ENCODE measurements at places on chromosomes 12 and 14.

GRCh38 chr12:97960741-97961608 lies 498.4 kb downstream of the RMST start:
- DNase-seq, result peak; percentile 37

- no peak for DNase-seq
Measured at GRCh38 chr14:24662753-24663152, 28.8 kb upstream of the GZMB start.

DNA sequence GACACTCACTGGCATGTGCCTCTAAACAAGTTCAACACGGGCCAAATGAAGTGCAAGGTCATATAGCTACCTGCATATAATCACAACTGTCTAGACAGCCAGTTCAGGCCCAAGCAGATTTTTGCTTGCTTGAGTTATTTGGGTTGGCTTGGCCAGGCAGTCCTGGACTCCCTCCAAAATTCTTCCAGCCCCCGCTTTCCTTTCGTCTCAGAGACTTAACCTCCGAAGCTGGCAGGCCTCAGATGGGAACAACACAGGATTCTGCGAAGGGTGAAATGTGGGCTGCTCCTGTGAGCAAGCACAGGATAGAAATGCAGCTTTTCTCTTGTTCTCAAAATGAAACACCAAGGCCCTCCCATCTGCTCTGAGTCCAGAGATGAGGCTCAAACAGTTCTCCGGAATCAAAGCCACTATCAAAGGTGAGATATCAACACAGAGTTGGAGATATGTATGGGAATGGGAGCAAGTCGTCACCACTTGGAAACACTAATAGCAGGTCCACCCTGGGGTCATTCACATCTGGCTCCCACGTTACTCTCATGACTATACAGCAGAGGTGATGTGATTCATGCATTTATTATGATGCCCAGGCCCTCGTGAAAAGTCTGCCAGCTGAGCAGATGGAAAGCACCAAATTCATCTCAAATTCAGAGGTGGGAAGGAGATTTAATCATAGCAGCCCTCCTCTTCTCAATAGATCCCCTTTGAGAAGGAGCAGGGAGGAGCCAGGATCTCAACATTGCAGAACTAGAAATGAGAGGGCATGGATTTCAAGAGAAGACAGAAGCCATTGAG lies 389.8 kb downstream of the NUAK1 start:
- DNase-seq, result no peak

DNA sequence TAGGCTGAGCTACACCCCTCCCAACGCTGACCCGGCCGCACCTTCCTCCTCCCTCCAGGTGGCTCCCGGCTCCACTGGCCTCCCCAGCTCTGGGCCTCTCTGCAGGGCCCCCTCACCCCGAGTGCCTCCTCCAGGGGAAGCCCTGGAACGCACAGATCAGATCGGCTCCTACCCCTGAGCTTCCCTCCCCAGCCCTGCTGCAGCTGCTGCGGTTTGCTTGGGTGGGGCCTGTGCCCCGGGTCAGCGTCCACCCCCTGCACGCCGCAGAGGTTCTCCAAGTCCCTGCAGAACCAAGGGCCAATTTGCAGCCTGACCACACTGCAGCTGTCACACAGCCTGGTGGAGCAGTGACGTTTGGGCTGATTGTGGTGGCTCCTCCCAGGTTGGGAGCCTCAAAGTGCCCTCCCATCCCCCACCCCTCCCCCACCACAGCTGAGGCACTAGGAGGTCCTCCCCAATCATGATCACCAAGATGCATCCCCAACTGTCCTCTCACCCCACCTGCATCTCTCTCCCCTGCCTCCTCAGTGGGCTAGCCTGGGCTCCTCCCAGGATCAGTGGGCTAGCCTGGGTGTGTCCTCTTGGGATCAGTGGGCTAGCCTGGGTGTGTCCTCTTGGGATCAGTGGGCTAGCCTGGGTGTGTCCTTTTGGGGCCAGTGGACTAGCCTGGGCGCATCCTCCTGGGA lies 12.8 kb upstream of the FBRSL1 start:
- DNase-seq, result no peak

DNA sequence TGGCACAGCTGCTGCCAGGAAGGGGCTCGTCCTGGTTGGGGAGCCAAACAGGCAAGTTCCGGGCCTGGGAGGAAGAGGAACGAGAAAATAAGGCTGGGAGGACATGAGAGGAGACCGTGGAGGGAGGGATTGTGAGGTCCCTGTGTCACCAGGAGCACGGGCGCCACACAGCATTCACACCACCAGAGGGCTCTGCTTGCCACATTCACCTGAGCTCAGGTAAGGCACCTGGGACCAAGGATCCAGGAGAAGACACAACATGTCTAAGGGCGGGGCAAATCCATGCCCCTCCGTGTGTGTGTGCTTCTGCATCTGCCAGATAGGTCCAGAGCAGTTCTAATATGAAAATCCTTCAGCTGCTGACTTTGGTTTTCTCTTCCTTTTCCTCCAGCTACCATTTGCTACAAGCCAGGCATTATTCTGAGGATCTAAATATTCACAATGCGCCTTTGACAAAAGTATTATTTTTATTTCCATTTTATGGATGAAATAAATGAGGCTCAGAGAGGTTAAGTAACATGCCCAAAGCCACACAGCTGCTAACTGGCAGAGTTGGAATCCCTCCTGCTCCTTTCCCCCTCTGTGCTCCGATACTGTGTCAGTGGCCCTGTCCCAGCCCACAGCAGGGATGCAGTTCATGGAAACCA lies 14.6 kb downstream of the RAPGEF3 start:
- peak; percentile 63 for DNase-seq

DNA sequence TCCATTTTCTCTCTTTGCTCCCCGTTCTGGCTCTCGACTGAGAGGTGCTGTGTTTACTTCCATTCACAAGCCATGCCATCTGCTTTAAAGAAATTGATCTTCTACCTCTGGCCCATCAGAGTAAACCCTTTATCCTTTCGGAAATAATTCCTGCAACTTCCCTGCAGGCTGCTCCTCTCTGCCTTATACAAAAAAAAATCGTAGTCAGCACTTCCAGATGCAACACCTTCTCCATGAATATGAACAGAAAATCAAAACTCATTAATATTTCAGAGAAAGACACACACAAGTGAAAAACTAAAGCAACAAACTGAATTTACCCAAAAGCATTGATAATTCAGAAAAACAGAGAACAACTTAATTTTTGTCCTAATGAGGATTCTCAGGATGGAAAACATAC lies 127.6 kb upstream of the FSCB start:
- DNase-seq, result no peak

- DNase-seq, result no peak
Measured at GRCh38 chr12:59890896-59891579, 295.2 kb downstream of the SLC16A7 start.

DNA sequence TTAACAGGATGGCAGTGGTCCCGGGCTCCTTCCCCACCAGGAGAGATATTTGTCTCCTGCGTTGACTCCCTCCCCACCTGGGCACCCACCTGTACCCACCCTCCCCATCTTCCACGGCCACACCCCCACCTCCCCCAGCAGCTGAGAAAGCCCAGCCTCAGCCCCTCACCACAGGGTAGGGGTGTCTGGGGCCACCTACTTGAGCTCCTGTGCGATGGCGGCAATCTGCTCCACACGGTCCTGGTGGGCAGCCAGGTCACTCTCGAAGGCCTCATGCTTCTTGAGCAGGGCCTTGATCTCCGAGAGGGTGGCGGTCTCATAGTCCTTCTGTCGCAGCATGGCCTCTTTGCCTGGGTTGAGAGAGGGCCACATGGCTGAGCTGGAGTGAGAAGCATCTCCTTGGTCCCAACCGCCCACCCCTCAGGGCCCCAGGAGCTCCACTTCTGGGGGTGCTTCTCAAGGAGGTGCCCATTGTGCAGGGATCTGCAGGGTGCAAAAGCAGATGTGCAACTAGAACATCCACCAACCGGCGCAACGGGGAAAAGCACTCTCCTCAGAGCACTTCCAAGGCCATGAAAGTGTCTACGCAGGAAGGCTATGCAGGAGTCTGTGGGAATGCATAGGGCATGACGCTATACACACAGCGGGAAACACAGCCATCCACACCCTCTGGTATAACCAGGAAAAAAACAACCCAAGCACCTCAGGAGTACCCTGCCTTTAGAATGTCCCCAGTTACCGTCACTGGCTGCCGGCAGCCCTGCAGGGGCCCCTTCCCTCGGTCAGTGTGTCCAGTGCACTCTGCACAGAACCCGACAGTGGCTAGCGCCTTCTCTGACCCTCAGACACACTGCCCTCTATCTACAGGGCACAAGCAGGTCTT lies 92.6 kb upstream of the ZFP36L1 start:
- no peak for DNase-seq

DNA sequence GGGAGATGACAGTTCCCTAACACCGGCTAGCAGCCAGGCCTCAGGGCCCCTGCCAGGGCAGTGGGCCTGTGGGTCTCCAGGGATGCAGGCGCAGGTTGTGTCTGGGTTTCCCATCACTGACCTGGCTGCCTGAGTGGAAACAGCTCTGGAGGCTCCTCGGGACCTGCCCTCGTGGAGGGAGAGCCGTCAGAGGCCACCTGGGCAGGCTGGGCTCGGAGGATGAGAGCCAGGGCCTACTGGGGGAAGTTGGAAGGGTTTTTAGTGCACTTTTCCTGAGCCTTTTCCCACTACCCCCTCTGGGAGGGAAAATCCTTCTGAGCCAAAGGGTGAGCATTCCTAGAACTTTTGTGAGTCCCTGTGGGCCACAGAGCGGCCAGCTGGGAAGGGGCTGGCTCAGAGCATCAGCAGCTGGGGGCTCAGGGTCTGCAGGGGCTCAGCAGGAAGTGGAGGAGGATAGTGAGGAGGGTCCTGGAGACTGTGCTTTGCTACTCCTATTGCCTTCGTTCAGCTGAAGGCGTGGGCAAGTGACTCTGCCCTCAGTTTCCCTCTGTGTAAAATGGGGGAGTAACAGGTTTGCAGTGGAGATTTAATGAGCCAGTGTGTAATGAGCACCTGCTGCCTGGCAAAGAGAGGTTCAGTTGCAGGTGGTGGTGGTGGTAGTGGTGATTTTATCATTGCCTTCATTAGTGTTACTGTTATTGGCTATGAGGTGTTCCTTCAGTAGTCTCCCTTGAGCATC lies 1.8 kb downstream of the SH2B3 start:
- DNase-seq, result no peak

- DNase-seq, result no peak
Measured at GRCh38 chr14:73368616-73369015, 89.7 kb downstream of the NUMB start.

GRCh38 chr14:77107228-77107627 lies 9.2 kb downstream of the CIPC start:
- DNase-seq, result no peak

DNA sequence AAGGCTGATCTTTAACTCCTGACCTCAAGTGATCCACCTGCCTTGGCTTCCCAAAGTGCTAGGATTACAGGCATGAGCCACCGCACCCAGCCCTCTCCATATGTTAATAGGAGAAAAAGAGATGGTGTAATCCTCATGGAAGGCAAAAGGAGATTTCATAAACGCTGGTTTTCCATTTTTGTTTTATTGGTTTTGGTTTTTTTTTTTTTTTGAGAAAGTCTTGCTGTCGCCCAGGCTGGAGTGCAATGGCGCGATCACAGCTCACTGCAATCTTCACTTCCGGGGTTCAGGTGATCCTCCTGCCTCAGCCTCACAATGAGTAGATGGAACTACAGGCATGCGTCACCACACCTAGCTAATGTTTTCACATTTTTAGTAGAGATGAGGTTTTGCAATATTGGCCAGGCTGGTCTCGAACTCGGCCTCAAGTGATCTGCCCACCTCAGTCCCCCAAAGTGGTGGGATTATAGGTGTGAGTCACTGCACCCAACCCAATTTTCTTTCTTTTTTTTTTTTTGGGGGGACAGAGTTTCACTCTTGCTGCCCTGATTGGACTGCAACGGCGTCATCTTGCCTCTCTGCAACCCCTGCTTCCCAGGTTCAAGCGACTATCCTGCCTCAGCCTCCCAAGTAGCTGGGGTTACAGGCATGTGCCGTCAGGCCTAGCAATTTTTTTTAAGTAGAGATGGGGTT lies 8.1 kb downstream of the PTGES3 start:
- no peak for DNase-seq

DNA sequence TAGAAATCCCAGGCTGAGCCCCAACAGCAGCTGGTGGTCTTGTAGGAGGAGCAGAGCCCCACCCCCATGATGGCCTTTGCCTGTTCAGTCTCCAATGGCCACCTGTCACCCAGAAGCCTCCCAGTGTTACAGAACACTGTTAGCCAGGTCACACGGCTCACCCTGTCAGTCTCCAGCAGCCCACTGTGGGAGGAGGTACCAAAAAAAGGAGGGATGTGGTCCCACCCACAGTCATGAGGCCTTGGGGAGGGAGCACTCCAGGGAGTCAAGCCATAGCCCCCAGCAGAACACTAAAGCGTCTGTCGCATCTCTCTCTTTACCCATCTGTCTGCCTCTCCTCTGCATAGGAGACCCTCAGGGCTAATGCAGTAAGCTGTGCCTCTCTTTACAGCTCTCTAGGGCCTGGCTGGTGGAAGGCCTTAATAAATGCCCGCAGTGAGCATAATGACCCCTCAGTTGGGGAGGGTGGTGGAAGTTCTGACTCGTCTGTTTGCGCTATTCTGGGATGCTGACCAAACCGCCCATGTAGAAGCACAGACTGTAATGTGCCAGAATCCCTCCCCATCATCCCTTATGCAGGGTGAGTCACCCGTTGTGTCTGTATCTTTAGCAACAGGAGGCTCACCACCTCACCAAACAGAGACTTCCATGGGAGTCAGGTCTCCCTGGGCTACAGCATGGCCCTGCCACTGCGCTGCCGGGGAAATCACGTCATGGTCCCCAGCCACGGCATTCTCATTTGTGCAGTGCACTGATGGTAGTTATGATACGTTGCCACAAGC lies 14.6 kb downstream of the C14orf132 start:
- no peak for DNase-seq

- DNase-seq, result no peak
Measured at GRCh38 chr14:81535396-81536164, 1.9 kb upstream of the SEL1L start.

GRCh38 chr14:38838049-38838978 lies 264.7 kb downstream of the SEC23A start:
- no peak for DNase-seq

DNA sequence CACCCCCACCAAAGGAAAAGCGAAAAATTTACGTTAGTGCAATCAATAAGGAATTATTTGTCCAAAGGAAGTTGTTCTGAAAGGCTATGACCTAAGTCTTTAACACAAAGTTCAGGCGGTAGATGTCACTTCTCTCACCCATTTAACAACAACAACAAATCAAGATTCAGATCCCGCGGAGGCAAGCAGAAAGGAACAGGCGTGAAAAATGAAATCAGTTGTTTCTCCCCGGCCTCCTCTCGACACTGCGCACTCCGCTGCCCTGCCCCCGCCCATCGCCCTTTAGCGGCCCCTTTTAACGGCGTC lies 1.4 kb downstream of the DENND5B start:
- DNase-seq, result peak; percentile 53

DNA sequence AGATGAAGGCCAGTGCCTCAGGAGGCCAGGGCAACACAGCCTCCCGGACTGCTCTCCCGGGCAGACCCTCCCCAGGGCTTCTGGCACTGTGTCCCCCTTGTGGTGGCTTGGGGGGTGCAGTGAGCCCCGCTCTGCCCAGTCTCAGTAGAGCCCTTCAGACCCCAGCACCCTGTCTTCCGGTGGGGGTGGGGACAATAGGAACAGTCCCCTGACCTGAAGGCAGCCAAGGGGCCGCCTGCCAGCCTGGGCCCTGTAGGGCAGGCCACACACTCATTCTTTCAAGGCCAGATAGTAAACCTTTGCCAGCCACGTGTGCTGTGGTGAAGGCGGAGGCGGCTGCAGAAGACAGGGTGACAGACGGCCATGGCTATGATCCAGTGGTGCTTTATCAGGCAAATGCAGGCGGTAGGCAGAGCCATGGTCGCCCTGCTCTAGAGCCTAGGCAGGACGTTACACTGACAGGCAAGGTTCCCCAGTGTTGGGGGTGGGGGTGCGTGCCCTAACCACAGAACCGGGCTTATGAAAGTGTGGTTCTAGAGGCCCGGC lies 15.0 kb downstream of the ZFYVE21 start:
- DNase-seq, result no peak
